ENCODE measurements at places on chromosomes 11 and 22.

DNA sequence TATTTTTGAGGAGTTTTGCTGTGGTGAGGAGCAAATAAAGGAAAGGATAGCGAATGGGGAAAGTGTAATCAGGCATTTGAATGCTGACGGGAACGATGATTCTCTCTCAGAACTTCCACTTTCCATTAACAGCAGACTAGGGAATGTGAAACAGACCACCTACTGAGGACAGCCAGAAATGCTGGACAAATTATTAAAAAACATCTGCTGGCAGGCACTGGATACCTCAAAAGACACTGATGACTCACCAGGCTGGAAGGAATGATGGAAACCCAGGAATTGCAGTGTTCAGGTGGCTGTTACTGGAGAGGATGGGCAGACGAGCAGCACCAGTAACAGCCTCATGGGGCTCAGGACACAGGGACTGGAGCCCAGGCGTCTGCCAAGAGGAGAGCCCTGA, 33.4 kb downstream of the PLA2G6 start:
- no peak for DNase-seq

- DNase-seq: no peak
Observed at GRCh38 chr11:98029832-98030231, 990.9 kb upstream of the CNTN5 start.

DNA sequence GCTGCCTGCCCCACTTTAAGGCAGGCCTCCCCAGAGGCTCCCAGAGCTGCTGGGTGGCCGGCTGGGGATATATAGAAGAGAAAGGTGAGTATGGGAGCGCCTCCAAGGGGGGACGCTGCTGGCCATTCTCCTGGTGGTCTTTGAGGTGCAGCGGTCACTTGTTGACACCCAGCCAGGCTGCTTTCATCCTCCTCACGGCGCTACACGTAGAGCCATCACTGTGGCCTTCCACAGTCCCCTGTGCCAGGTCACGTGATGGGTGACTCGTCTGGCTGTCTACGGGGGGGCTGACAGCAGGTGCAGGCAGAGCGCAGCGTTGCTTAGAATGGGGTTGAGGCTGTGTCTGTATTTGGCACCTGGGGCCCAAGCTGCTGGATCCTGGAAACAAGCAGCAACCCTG, 1.9 kb downstream of the ACR start:
- no peak for DNase-seq

- DNase-seq: peak; percentile 69
Observed at GRCh38 chr11:15073361-15074205, at the start of gene CALCB. Gene CALCB, plus strand, starts transcription at chr11:15073593. Its CDS starts 1,126 bp downstream, at chr11:15074719.

GRCh38 chr22:25199731-25200520, at the start of gene CRYBB3:
Gene CRYBB3, plus strand, starts transcription at chr22:25199858. Its CDS starts 1,539 bp downstream, at chr22:25201397.
- no peak for DNase-seq

GRCh38 chr11:279040-279965, 1.1 kb downstream of the NLRP6 start:
- DNase-seq: no peak

- DNase-seq: no peak
Observed at GRCh38 chr11:76769645-76770586, 13.2 kb upstream of the TSKU start.

DNA sequence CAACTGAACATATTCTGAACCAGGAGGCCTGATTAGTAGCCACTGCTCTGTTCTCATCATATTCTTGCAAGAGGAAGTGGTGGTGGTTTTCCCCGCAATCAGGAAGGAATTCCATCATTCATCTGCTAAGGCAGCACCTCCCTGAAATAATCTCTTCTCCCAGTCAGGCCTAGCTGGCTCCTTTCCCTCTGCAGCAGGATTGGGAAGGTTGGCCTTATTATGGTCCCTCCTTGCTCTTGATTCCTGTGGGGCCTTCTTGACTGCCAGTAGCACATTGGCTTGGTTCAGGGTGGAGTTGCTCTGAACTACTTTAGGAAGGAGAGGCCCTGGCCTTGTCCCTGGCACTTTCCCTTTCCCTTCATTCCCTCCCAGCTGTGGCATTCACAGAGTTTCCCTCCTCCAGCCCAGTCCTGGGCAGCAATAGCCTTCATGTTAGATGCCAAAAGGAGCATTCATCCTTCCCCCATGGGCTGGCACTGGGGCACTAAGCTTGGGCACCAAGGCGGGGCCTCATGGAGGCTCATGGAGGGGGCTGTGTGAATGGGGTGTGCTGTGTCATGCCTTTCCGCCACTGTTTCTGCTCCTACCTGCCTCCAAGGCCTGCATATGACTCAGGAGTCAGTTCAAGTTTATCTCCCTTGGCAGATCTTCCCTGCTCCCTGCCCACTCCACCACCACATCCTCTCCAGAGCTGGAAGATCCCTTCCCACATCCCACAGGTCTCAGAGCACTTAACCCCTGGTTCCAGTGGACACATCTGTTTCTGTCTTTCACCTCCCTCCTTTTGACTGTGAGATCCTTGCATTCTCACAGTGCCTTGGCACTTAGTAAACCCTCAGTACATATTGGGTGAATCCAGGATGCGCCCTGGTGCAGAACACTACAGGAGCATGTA, 27.6 kb upstream of the CD44 start:
- no peak for DNase-seq
